ENCODE measurements at places on chromosomes 5 and 9.

DNA sequence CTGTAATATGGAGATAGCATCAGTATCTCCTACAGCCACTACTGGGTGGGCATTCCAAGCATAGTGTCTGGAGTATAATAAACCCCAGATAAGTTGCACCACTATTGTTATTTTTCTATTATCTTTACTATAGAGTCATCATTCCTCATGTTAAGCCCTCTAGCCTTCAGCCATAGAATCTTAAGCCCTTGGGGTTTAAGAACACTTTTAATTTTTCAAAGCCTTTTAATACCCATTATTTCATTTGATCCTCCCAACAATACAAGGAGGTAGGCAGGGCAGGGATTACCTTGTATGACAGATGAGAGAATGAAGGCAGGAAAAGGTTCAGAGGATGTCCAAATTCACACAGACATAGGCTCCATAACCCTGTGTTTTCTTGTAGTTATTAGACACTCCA, 112.5 kb downstream of the EBF1 start:
- no peak for DNase-seq

DNA sequence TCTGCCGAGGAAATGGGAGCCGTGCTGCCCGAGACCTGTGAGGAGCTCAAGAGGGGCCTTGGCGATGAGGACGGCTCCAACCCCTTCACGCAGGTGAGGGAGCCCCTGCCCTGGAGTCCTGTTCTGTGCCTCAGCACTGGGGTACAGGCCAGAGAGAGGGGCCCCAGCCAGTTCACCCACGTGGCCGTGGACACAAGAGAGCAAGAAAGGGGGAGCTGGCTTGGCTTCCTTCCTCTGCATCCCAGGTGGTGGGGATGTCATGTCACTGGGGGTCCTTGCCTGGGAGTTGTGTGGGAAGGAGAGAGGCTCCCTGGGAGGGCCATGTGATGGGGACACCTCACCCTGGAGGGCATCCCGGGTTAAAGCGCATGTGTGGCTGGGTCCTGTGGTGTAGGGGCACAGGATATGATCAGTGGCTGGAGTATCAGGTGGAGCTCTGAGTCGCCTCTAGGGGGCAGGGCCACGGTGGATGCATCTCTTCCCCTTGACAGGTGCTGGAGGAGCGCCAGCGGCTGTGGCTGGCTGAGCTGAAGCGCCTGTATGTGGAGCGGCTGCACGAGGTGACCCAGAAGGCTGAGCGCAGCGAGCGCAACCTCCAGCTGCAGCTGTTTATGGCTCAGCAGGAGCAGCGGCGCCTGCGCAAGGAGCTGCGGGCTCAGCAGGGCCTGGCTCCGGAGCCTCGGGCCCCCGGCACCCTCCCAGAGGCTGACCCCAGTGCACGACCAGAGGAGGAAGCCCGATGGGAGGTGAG, 7.5 kb downstream of the N4BP3 start:
- DNase-seq: peak; percentile 95

GRCh38 chr5:12669326-12669725, 765.1 kb upstream of the CTNND2 start:
- DNase-seq: no peak

GRCh38 chr9:19200229-19200628, 30.3 kb upstream of the DENND4C start:
- no peak for DNase-seq
